ENCODE measurements at places on chromosomes 5 and 9.

- DNase-seq = no peak
These were observed 407.8 kb upstream of the SGCD start for GRCh38 chr5:155919126-155919525.

- DNase-seq = no peak
These were observed 122.8 kb downstream of the STARD4 start for GRCh38 chr5:111389390-111390082.

DNA sequence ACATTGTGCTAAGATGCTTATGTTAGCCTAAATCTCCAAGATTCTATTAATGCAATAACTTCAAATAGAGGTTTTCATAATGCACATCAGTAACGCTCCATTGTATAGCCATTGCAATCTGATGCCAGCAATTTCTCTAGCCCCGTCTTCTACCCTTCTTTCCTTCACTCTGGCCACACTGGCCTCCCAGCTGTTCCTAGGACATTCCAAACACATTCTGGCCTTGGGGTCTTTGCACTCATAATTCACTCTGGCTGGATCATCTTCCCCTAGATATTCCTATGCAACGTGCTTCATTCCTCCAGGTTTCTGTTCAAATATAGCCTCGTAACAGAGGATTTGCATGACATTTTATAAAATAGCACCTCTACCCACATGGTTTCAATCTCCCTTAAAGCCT is 23.3 kb downstream of the FAM81B start:
- DNase-seq = no peak

GRCh38 chr5:79263-79662 is 12.7 kb upstream of the PLEKHG4B start:
- no peak for DNase-seq

DNA sequence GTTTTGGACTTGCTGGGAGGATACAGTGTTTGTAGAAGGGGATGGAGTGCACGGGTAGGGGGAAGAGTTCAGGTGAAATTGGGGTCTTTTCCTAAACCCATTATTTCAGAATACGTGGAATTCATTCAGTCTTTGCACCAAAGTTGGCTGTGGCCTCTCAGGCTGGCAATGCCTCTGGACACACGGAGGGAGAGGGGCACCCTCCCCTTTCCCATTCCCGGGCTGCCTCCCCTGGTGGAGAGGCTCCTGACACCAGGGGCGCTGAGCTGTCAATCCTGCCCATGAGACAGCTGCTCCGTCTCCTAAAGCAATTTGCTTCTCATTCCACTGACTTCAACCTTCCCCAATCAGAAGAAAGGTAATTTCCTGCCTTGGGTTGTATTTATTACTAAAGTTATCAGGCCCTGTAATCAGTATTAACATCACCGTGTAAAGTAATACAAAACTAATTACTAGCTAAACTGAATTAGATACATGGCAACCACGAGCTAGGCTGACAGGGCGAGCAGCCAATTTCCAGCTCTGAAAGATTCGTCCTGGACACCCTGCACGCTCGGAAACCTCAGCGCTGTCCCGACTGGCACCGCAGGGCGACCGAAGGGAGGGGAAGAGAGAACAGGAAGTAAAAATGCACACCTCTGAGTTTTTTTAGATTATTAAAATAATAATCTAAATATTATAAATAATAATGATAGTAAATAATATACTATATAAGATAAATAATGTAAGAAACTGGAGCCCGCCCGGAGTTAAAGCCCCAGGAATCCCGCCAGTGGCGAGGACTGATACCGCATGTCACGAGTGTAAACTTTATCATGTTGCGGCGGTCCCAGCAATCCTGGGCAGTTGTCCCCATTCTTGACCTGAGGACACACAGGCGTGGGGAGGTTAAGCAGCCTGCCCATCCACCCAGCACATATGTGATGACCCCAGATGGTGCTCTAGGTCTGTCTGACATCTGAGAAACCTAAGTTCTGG is 6.9 kb upstream of the OLFM1 start:
- DNase-seq = no peak

GRCh38 chr5:90133941-90134340 is 275.6 kb downstream of the CETN3 start:
- DNase-seq = no peak

- no peak for DNase-seq
These were observed 207.9 kb upstream of the CD180 start for GRCh38 chr5:67404256-67405100.

DNA sequence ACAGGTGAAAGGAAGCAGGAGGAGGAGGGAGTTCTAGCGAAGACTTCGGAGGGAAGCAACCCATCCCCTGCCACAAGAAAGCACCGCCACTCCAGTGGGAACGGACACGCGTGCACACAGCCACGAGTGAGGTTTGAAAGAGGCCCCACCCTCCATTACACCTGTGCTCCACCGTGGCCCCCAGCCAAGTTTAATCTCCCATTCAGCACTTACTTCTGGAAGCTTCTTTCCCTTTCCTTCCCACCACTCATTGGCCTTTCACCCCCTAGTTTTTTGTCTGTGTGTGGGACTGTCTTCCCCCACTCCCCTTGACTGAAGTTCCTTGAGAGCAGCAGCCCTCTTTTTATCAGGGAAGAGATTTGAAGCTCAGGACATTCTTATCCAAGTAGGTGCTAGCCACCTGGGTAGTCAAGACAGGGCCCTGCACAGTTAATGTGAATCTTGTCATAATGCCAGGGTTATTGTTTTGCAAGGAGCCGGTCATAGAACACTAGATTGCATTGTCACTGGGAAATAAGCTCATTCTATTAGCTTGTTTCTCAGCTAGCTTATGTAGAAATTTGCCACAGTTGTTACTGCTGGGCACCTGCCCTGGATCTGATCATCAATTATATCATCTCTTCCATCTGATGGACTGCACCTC is 256.0 kb downstream of the DOCK8 start:
- DNase-seq = no peak

DNA sequence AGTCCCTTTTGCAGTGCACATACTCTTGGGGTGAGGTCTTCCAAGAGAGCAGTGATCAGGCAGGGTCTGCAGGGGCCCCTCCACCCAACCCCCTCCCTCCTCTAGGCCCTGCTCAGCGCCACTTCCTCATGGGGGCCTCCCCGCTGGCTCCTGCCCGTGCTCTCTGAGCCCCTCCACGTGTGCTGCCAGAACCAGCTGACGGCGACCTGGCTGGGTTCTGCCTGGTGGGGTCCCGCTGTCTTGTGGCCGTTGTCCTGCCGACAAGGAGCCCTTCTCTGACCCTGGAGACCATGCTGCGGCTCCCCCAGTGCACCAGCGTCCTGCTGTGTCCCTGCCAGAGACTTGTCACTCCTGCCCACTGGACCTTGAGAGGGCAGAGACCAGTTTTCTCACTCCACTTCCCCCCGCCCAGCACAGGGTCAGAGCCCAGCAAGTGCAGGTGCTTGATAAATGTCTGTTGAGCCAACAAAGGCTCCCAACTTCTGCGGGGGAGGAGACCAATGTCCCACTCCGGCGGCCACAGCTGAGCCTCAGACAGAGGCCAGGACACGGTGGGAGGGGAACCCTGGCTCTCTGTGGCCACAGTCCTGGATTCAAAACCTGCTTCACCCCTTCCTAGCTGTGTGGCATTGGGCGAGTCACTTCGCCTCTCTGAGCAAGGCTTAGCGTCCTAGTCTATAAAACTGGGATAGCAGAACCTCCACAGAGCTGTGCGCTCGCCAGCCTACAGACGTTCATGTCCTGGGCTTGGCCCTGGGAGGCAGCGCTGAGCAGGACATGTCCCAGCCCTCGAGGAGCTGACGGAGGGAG is 24.8 kb downstream of the SARDH start:
- no peak for DNase-seq

DNA sequence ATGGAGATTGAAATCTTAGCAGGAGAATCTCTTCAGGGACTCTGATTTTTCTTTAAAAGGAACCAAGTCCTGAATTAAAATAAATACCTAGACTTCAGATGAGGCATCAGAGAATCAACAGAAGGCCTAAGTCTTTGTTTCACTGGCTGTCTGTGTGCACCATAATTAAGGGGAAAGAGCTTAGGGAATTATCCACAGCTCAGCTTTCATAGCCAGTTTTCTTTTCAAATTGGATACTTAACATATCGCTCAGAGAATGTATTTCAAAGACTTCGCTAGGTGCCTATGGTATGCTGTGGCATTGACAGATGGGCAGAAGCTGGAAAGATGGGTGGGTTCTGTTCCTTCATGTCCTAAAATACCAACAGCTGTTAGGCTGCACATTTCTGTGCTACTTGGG is 325.8 kb downstream of the TMEM38B start:
- DNase-seq = no peak

DNA sequence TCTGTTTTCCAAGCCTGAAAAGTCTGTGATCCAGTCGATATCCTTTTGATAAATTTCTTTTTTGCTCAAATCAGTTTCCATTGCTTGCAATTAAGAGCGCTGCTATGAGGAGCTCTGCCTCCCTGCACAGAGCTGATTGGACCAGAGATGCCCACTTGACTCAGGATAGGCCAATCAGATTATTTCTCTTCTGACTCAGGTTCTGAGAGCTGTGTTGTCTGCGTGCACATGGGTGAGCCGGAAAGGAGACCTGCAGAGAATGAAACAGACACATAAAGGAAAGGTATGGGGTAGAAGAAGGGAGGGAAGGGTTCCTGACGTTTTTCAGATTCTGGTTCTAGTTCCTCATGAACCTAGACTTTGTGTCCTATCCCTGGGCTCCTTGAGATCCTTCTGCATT is 15.8 kb upstream of the FABP6 start:
- no peak for DNase-seq

DNA sequence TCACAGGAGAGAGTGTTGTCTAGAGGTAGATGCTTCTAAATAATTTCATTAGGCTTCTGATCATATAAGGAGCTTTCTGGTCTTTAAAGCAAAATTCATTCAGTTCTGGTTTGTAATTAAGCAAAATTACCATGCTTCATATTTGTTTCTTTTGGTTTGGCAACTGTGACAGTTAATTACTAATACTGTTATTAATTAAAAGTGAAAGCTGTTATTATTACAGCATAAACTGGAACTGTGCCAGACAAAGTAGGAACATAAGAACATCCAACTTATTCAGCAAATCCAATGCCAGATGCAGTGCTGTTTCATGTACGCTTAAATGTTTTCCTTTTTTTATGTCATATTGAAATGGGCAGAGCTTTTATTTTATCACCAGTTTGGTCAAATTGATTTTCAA is 70.4 kb upstream of the DAB2 start:
- no peak for DNase-seq

- no peak for DNase-seq
These were observed 33.9 kb downstream of the JAKMIP2 start for GRCh38 chr5:147748590-147748989.

GRCh38 chr9:35562895-35563780 is 41.9 kb upstream of the TESK1 start:
- no peak for DNase-seq

DNA sequence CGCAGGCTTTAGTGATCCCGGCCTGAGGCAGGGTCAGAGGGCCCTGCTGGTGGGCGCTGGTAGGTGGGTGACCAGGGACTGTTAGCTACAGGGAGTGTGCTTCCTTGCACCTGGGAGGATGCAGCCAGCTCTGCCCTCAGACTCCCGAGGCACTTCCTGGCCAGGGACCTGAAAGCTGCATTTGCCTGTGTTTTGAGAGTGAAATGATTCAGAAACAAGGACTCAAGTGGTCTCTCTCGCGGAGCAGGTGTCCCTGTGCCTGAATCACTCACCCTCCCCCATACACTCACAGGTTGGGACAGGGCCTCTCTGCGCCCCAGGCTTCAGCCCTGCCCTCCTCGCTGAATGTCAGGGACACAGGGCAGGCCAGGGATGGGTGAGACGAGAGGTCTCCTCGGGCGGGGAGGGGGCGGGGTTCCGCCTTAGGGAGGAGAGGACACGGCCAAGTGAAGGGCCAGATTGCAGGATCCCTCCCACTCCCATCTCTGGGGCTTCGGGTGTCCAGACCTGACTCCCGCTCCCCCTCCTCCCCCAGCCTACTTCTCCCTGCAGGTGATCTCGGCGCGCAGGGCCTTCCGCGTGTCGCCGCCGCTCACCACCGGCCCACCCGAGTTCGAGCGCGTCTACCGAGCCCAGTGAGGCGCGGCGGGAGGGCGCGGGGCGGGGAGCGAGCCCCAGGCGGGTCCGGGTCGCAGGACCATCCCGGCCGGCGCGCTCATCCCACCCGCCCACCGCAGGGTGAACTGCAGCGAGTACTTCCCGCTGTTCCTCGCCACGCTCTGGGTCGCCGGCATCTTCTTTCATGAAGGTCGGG is 1.5 kb downstream of the LTC4S start:
- no peak for DNase-seq

DNA sequence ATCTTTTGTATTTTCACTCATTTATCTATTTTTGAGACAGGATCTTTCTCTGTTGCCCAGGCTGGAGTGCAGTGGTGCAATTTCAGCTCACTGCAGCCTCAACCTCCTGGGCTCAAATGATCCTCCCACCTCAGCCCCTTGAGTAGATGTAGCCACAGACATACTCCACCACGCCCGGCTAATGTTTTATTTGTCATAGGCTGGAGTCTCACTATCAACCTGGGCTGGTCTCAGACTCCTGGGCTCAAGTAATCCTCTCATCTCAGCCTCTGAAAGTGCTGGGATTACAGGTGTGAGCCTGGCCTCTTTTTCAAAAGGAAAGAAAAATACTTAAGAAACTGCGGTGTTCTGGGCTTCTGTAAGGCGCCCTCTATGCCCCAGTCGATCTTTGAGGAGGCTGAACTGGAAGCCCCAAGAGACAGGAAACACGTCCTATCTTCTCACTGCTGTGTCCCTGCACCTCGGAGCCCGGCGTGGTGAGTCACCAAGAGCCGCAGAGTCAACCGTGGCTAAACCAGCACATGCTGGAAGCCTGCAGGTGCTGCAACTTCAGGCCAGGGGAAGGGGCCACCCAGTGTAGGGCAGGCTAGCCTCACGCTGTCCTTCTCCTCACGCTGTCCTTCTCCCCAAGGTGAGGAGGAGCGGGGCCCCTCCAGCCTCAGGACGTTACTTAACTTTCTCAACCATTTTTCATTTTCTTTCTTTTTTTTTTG is 15.2 kb upstream of the LHX3 start:
- DNase-seq = peak; percentile 37

GRCh38 chr5:131774652-131775367 is 22.0 kb downstream of the FNIP1 start:
- no peak for DNase-seq

DNA sequence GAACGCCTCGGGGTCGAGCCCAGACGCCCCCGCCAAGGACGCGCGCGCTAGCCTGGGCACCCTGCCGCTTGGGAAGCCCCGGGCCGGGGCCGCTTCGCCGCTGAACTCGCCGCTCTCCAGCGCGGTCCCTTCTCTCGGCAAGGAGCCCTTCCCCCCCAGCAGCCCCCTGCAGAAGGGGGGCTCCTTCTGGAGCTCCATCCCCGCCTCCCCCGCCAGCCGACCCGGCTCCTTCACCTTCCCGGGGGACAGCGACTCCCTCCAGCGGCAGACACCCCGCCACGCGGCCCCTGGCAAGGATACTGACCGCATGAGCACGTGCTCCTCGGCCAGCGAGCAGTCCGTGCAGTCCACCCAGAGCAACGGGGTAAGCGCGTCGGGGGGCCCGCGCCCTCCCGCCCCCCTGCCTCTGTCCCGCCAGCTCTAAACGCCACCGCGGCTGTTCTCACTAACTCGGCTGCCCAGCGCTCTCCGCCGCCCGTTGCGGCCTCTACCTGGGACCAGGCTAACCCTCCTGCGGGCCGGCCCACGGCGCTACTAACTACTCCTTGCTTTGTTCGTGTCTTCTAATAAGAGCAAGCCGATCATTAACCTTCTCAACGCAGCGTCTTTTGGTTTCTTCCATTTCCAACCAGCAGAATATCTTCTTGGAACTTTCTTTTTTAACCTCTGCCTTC is 93.6 kb upstream of the OTULINL start:
- DNase-seq = no peak
